RPMI8226 (cell line): ENCODE measurements at places on chromosomes 4 and X.

DNA sequence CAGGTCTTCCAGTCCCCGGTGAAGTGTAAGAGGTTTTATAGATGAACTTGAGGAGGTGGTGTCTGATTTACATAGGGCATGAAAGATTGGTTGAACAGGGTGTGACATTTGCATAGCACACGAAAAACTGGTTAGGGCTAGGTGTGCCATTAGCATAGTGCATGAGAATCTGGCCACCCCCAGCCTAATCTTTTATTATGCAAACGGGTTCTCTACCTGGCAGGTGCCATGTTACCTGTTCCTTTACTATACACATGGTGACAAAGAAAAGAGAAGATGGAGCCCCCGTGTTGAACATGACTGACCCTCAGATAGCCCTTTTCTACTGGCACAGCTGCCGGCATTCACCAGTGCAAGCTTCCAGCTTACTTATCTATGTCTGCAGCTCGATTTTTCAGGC, 71.0 kb downstream of the UCHL1 start:
- DNase-seq = no peak

- DNase-seq = peak; percentile 4
Measured at GRCh38 chr4:127586922-127587571, 45.7 kb upstream of the INTU start.

DNA sequence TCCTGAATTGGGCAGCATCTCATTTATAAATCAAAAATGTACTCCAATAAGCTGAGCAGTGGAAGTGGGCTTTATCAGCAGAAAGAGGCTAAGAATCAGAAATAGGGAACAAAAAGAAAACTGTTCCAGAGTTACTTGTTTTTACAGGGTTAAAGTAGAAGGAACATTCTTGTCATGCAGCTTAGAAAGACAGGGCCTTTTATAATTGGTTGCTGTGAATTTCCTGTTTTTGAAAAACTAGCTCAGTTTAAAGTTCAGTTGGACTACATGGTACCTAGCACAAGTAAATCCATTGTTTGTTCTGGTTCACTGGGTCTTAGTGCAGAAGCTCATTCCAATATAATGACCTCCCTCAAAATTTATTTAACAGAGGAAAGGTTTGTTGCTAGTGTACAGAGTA, 200.8 kb downstream of the GRIA2 start:
- DNase-seq = no peak

- no peak for DNase-seq
Measured at GRCh38 chr4:185911556-185912064, 99.6 kb upstream of the SORBS2 start.

- DNase-seq = no peak
Measured at GRCh38 chrX:3636803-3637202, 76.6 kb downstream of the PRKX start.

- DNase-seq = no peak
Measured at GRCh38 chr4:40888933-40889332, 139.2 kb downstream of the NSUN7 start.

DNA sequence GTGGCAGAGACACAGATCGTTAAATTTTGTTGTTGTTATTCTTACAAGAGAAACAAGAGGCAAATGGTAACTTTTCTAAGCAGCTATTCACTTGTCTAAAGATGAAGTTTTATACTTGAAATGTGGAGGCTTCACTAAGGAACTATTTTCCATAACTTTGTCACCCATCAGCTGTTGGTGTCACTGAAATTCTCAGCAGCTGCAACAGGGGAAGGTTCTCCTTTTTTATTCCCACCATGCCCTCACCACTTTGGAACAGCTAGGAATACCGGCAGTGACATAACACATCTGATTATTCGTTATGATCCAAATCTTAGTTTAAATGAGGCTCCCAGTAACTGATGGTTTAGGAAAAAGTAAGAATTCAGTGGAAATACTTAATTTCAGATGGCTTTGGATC, 147.0 kb upstream of the LEF1 start:
- no peak for DNase-seq

- no peak for DNase-seq
Measured at GRCh38 chr4:4730249-4730648, 129.2 kb upstream of the MSX1 start.

DNA sequence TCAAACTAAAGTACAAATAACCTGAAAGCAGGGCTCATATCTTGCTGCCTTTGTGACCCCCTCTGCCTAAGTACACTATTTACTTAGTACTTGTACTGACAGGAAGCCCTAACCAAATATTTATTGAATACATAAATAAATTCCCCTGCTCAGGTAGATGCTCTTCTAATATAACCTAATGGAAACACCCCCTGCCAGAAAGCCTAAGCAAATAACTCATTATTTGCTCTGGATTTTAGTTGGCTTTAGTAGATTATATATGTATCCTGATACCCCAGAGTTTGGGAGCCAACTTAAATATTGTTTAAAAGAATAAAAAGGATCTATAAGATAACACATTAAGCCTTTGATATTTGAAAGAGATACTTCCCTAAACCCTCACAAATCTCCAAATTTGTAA, 318.2 kb downstream of the PPP1R2C start:
- no peak for DNase-seq

GRCh38 chr4:176967586-176967985, 174.9 kb upstream of the VEGFC start:
- no peak for DNase-seq

DNA sequence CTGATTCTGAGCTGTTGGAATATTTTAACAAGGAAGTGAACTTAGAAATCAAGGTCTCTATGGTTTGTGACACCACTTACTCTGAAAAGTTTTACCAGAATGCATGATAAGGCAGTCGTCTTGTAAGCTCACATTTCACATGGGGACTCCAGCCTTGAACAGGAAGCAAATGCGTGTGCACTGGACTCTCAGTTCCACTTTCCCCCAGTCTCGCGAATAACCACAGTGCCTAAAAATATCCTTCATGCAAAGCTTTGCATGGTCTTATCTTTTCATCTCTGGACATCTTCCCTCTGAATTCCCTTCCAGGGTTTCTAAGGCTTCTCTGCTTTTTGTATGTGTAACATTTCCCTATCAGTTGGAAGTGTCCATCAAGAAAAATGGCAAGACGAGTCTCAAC, 581.8 kb downstream of the NLGN4X start:
- peak; percentile 80 for DNase-seq

GRCh38 chr4:28350485-28350884, 1489.8 kb downstream of the STIM2 start:
- no peak for DNase-seq

DNA sequence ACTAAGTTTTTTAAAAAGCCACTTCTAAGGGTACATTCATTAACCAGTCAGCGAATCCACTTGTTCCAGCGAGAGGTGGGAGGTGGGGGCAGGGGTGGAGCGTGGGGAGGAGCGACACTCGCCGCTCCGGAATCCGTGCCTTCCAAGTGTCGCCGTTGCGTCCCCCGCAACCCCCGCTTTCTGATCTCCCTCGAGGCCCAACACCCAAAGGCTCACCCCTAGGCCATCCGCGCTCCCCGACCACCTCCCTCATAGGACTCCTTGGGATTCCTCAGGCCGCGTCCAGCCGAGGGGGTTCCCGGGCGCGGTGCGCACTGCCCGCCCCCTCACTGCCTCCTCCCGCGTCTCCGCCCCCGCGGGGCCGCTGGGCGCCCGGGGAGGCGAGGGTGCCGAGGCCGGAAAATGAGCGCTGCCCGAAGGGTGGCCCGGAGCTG, 108.1 kb upstream of the STOX2 start:
- DNase-seq = no peak

- DNase-seq = no peak
Measured at GRCh38 chr4:17098996-17099395, 200.6 kb upstream of the LDB2 start.

GRCh38 chr4:188275686-188276085, 136.4 kb downstream of the TRIML1 start:
- DNase-seq = no peak

- DNase-seq = peak; percentile 7
Measured at GRCh38 chr4:164012396-164013027, 518.0 kb downstream of the TMA16 start.

DNA sequence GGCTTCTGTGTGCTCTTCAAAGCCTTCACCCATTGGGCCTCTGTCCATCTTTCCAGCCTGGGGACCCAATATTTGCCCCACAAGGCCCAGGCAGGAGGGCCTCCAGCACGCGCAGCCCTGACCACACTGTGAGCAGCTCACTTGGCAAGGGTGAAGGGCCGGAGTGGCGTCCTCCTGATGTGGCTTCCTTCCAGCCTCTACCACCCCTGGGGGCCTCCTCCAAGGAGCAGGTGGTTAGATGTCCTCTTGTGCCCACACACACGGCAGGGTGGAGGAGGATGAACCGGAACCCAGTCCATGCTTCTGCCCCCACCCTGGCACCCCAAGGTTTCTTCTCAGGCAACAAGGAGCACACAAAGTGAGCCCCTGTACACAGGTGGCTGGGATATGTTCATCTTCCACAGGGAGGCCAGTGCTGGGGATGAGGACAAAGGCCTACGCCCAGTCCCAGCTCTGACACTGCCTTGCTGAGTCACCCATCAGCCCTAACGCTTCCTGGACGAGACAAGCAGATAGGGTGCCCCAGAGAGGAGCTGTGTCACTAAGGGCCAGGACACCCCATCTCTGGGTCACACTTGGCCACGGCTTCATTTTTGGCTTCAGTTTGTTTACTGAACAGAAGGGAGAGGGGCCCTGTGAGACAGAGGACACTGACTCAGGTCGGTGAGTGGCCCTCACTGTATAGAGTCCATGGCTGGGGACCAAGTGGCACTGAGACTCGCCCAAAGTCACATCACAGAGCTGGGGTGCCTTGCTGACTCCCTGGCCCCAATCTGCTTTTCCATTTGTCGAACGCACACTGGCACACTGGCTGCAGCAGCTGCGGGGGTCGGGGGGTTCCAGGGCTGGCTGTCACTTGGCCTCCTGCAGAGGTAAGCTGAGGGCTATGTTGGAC, 1.9 kb downstream of the UBL4A start:
- no peak for DNase-seq

- DNase-seq = peak; percentile 16
Measured at GRCh38 chrX:48956728-48957414, 536 bp downstream of the OTUD5 start.

DNA sequence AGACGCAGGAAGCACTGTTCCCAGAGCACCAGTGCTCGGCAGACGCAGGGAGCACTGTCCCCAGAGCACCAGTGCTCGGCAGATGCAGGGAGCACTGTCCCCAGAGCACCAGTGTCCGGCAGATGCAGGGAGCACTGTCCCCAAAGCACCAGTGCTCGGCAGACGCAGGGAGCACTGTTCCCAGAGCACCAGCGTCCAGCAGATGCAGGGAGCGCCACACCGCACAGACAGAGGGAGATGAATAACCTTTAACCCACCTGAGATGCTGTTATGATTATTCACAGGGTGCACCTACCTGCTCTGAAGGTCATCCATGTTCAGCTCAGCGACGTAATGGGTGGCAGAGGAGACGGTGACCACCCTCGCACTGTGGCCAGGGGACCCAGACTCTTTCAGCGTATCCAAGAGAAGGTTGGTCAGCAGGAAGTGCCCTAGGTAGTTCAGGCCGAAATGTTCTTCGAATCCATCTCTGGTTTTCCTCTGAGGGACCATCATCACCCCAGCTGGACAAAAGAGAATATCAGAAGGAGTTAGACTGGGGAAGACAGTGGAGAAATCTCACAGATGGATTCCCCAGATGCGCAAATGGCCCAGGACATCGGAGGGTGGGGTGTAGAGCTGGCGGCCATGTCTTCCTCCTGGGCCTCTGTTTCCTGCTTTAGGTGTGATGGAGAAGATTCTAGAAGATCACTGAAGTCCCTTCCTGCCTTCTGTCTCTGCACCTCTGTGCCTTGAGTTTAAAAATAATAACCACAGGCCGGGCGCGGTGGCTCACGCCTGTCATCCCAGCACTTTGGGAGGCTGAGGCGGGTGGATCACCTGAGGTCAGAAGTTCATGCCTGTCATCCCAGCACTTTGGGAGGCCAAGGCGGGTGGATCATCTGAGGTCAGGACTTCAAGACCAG, 234.1 kb downstream of the DHRSX start:
- DNase-seq = no peak

DNA sequence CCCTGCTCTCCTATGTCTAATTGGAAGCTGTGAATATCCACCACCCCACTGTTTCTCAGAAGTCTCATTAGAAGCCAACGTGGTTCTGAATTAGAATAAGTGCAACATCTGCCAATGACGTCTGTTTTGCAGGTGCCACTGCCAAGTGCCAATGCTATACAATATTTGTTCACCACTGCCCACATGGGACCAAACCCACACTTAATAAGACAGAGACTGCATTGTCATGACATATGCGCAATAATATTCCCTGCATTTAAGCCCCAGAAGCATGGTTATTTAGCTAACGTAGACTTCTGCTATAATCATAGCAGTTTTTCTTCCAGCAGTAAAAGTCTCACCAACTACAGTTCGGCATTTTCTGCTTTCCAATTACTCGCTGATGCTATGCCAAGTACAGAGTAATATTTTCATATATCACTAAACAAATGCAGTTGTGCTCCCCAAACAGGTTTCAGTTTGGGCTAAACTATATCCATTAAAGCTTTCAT, 262.5 kb upstream of the PCDH18 start:
- DNase-seq = peak; percentile 14

DNA sequence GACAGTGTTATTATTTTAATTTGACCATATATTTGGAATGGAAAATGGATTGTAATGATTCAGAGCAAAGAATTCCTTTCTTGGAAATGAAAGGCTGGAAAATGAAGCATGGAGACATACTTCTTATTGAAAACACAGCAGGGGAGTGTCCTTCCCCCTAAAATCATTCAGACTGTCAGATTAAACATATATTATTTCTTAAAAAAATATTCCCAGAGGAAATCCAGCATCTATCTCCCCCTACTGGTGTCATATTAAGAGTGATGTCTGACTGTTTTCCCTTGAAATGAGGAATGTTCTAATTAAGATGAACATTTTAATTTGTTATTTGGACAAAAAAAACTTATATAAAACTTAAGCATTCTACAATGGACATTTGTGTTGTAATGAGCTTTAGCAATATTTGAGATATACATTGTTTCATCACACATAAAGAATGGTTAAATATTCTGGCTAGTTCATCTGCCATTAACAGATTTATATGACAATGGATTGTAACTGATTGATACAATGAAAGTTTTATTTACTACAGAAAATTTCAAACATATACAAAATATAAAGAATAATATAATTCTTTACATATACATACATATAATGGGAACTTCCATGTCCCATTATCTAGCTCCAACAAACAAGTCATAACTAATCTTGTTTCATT, 264.6 kb downstream of the SPRY1 start:
- no peak for DNase-seq
